Stimulated activated CD4-positive, alpha-beta T cell treated with anti-CD3 and anti-CD28 coated beads, Interleukin-2, amount 100 ng/mL, for 24 hours (primary cell): ENCODE measurements at places on chromosomes 12 and 14.

DNA sequence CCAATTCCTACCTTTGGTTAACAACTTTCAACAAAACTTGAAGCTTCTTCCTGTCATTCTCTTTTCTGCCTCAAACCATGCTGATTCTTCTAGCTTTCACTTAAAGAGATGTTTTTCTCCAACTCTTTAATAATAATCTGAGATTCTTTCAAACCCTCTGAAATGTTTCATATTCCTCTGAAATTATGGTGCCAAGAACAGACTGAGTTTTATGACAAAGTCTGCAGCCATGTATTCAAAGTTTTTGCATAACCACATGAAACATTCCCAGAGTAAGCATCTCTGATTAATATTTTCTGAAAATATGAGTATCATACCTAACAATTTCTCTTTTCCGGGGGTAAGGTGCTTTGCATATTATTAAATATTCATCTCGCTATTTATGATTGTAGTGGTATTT lies 59.1 kb upstream of the DCN start:
- DNase-seq: no peak

DNA sequence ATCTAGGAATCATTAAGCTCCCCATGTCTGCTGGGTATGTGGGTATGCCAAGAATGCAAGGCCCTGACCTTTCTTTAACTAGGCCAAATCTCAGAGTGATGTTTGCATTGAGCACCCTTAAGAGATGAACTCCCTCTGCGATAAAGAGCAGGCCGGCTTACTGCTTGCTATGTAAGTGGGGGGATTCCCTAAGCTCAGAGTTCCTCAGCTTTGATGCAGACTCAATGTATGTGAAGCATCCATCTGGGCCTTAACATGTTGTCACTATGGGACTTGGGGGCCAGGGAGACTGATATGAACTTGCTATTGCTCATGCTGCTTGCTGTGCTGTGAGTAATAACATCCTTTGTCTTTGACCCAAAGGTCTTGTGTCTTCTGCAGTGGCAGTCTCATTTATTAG lies 149.7 kb downstream of the C12orf75 start:
- DNase-seq: no peak

GRCh38 chr12:49108958-49109404 lies 1.7 kb downstream of the LMBR1L start:
- no peak for DNase-seq

- DNase-seq: no peak
Measured at GRCh38 chr12:92469837-92470236, 233.0 kb upstream of the PLEKHG7 start.

GRCh38 chr12:108473400-108474055 lies 41.5 kb upstream of the FICD start:
- DNase-seq: no peak

- DNase-seq: no peak
Measured at GRCh38 chr12:60947533-60947932, 1312.7 kb upstream of the USP15 start.

DNA sequence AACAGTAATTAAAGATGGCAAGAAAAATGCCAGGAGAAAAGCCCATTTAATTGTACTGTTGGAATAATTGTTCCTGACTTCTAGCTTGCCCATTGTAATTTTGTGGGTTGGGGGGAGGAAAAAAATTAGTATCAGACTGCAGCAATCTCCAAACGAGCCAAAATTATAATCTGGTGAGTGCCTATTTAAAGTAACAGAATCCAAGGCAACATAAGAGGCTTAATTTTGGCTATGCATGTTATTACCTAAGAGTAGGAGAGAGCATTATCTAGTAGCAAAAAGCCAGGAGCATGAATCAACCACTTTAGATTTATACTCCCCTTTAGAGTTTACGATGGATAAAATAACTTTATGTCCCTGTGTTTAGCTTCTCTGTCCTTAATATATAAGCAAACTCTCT lies 14.6 kb upstream of the DENND5B start:
- no peak for DNase-seq

- DNase-seq: no peak
Measured at GRCh38 chr12:42957136-42957535, 367.6 kb upstream of the PRICKLE1 start.

- DNase-seq: no peak
Measured at GRCh38 chr12:16437926-16438325, 90.5 kb downstream of the MGST1 start.

GRCh38 chr14:54617467-54617866 lies 50.5 kb downstream of the SAMD4A start:
- no peak for DNase-seq

DNA sequence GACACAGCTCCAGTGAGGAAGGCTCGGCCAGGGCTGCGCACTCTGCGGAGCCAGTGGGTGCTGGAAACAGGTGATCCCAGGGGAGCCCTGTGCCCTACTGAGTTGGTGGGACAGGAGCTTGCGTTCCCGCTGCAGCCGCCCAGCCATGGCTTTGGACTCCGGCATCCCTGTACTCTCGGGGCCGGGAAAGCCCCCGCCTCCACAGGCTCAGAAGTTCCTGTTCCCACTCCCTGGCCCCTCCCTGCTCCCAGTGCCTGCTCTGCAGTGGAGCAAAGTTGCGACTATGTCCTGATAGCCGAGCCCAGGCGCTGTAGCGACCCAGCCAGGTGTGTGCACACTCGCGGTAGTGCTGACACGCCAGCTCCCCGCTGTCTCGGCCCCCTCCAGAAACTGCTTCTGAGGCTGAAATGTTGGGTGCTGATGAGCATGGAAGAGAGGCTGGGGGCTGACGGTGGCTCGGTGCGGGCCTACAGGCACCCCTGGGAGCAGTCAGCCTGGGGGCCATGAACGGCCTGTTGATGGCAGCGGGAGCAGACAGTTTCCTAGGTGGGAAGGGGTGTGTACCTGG lies 344.6 kb upstream of the MGAT4C start:
- DNase-seq: no peak

GRCh38 chr12:39723831-39724230 lies 104.2 kb upstream of the ABCD2 start:
- DNase-seq: no peak

DNA sequence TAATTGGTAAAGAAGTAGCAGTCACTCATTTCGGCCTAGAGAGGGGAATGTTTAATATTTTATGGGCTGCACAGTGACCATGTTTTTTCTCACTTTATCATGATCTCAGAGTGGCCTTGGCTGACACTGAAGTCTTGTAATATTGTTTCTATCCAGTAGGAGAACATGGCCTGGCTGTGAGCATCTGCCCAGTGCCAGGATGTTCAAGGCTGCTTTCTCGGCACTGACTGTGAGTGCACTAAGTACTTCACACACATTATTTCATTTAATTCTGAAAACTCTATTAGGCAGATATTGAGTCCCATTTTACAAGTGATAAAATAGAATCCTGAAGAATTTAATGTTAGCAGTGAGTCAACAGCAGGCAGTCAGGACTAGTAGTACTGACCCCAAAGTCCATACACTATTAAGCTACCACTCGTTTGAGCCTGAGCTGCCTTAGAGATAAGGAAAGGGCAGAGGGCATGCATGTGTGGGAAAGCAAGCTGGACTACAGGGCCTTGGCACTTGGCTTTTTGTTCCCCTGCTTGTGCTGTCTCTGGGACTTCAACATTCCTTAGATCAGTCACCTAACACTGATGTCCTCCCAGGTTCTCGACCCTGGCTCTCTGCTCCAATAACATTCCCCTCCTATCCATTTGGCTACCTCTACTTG lies 42.2 kb upstream of the APPL2 start:
- no peak for DNase-seq

DNA sequence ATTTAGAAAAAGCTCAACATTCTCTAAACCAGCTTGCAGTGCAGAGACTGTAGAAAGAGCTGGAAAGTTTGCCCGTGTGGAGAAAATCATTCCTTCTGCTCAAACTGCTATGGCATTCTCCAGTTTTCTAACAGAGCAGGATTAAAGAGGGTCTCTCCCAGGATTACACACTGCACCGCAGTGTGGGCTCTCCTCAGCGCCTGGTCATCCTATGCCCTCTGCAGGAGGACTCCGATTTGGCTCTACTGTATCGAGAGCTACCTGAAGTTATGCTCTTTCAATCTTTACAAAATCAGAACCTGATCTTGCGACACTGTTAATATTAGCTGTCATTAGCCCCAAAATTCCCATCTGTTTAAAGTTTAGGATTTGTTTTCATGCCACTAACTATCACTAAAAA lies 33.0 kb downstream of the BHLHE41 start:
- no peak for DNase-seq

GRCh38 chr12:5014269-5014668 lies 29.4 kb upstream of the KCNA5 start:
- DNase-seq: no peak

GRCh38 chr14:52863334-52863700 lies 71.9 kb upstream of the GNPNAT1 start:
- DNase-seq: no peak

DNA sequence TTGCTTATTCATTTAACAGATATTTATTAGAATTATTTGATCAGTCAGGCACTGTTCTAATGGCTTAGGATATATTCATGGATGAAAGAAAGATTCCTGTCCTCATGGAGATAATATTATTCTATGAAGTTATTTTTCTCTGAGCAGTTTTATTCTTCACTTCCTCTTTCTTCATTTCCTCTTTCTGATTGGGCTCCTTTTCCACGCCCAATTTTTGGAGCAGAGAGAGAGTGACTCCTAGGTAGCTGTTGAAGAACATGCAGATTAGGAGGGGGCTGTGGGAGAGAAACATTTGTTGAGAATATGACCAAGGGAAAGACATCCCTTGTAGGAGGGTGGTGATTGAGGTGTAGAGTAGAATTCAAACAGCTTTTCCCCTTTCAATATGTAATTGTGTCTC lies 6.0 kb upstream of the YARS2 start:
- no peak for DNase-seq

DNA sequence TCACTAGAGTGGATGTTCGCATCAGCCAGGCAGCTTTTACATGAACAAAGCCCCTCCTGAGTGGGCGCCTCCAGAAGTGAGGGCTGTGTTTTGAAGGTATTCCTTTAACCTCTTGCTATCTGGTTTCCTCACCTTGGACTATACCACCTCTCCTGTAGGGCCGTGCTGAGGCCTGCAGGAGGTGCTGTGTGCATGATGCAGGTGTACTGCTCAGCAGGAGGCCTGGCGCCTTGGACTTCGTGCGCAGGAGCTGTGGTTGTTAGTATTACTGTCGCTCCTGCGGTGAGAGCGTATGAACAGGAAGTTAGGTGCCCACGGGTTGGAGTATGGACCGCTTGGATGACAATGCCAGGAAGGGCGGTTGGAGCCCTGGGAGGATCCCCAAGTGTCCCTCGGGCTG lies 130.7 kb downstream of the TSPAN9 start:
- no peak for DNase-seq

DNA sequence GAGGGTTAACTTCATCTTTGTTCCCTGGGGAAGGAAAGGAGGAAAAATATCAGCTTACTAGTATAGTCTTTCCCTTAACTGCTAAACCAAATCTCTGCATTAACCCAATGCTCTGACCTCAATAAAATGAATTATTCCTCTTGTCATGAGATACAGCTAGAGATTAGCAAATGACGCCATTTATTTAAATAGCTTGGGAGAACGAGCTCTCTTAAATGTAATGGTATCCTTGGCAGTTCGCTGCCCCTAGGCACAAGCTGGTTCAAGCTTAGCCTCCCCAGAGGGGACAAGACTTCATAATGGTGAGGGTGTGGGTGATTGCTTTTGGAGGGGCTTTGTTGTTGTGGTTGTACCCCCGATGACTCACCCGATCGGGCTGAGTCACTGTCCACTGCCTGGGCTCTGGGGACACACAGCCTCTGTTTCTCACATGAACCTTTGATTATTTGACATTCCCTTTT lies 19.6 kb downstream of the FNTB start:
- no peak for DNase-seq

DNA sequence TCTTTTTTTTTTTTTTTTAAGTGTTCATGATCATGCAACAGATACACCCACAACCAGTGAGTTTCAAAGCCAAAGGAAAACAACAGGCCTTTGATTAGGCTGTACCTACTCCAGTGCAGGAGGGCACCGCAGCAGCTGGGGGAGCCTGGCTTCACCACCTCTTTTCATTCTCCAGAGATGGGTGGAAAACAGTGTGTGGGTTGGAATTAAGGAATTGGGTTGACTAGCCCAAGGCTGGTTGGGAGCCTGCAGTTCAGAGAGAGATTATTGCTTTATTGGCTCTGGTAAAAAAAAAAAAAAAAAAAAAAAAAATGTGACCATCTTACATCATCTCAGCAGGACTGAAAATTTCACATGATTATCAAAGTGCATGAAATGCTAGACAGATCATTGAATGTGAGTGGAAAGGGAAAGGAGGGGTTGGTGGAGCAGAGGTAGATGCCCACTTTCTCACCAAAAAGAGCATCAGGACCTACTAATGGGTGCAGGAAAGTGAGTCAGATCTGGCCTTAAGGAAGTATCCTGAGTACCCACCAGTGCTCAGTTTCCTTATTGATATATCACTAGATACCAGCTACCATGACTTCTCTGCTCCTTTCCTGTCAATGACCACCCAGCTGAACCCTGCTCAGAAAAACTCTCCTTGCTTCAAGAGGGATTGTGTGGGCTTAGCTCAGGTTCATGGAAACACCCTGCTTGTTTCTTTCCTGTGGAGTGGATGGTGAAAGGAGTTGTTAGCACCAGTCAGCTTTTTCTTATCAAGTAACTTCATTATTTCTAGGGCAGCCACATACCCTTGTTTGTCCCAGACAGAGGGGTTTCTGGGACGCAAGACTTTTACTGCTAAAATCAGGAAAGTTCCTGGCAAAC lies 54.8 kb upstream of the DYRK2 start:
- no peak for DNase-seq

GRCh38 chr14:104639885-104640548 lies 35.4 kb upstream of the TMEM179 start:
- peak; percentile 50 for DNase-seq

- no peak for DNase-seq
Measured at GRCh38 chr14:103738701-103739451, 23.3 kb downstream of the ZFYVE21 start.

DNA sequence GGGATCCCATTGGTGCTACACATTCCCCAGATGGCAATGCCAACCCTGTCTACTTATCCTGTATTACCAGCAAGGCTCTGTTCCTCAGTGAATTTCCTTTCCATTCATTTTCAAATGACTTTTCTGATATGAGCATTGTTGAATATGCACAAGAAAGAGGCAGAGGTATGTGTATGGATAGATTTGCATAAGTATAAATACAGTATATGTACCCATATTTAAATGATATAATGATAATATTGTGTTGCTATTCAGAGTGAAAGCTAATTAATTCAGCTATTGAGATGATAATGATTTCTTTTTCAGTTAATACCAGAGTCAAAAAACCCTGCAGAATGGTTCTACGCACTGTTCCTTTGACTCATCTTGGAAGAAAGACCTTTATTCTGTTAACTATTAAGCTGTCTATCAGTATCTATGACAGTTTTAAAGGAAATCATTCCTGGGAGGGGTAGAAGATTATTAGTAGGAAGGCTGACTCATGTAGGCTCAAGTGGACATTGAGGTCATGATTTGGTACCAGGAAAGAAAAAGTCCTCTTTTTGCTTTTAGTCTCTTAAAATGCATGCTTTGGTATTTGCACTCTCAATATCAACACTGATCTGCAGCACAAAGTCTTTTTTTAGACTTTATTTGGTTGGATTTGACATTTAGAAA lies 44.9 kb upstream of the GAS2L3 start:
- no peak for DNase-seq

- DNase-seq: no peak
Measured at GRCh38 chr12:38155526-38156496, 160.8 kb upstream of the ALG10B start.
